Inflammatory macrophage (primary cell): ENCODE measurements at places on chromosomes 6 and 20.

DNA sequence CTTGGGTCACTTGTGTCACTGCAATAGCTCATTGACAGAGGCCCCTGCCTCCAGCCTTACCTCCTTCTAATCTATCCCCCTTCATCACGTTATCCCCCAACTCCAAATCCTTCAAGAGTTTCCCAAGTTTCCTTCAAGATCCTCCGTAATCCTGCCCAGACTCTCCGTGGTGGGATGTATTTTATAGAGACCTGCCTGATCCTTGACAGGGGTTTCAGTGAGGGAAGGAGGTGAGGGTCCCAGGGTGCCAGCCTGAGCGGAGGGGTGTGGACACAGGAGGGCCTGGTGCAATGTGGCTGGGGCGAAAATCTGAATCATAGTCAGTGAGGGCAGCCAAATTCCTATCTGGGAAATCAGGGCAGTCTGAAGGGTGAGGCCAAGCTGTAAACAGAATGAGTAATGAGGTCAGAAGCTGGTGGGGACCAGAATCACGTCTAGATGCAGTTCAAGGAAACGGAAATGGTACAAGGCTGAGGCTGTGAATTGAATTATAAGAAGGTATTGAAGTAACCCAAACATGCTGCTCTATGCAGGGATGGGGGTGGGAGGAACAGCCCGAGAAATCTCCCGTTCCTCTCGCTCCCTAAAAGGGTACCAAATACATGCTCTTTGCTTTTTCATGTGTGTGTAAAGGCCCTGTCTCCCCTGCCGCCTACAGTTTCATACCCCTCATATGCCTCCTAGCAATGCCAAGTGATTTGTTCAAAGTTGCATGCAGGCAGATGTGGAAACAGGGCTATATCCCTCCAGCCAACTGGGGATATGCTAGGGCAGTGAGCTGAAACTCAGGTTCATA is 35.4 kb upstream of the PIM1 start:
- no peak for DNase-seq

GRCh38 chr6:157110607-157111006 is 212.7 kb downstream of the TMEM242 start:
- DNase-seq: no peak

- no peak for DNase-seq
Measured at GRCh38 chr20:219290-220115, 7.6 kb upstream of the DEFB129 start.

GRCh38 chr6:47004463-47004862 is 37.7 kb downstream of the ADGRF1 start:
- DNase-seq: peak; percentile 7

DNA sequence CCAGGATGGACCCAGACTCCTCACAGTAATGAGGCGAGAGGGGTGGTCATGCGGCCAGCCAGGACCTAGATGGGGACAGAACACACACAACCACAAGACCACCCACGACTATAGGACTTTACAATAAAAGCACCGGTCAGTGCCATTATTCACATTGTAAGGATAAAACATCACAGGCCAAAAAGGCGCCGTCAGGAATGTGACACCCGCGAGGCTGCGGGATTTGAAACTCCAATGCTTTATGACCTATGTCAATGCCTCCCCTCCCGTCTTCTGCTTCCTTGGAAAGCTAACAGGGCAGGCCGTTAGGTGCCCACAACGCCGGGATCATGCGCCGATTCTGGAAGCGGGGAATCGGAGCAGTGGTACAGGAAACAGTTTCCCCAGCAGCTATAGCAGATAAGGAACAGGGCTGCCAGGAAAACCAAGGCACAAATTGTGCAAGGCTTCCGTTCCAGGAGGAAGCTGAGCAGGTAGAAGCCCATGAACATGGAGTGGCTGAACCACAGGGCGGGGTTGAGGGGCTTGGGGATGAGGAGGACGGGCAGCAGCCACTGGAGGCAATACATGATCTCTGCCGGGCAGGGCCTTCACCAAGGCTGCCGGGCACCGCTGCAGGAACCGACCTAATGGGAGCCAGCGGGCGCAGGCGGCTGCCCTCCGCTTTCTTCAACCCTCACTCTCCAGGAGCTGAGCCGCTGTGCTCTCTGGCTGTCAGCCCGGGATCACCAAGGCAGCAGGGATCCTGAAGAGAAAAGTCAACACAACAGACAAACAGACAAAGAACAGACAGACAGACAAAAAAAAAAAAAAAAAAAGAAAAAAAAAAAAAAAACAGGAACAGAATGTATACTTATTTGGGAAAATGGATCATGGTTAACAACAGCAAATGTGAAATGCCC is 2.2 kb upstream of the NNAT start:
- no peak for DNase-seq

GRCh38 chr6:54907355-54907754 is 60.8 kb downstream of the FAM83B start:
- no peak for DNase-seq

DNA sequence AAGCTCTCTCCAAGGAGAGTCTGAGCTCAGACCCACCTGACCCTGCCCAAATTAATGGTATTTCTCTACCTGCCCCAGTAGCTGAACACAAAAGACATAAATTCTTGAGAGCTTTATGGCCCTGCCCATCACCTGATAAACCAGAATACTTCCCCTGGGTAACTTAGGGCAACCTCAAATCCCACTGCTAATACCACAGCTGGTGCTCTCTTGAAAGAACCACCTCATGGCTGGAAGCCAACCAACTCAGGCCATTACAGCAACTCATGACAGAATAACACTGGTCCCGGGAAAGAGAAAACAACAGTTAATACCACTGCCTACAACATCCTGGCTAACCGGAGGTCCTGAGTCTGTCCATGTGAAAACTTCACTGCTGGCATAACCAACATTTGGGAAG is 328.6 kb downstream of the NKAIN2 start:
- DNase-seq: no peak

DNA sequence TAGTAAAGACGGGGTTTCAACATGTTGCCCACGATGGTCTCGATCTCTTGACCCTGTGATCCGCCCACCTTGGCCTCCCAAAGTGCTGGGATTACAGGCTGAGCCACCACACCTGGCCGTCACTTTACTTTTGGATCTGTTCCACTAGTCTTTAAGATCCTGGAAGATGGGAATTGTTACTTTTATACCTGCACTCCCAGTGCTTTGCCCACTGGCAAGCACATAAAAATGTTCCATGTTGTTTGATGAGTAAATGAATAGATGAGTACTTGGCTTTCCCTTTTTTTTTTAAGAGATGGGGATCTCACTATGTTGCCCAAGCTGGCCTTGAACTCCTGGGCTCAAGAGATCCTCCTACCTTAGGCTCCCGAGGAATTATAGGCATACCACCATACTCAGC is 84.8 kb upstream of the SASH1 start:
- DNase-seq: no peak

DNA sequence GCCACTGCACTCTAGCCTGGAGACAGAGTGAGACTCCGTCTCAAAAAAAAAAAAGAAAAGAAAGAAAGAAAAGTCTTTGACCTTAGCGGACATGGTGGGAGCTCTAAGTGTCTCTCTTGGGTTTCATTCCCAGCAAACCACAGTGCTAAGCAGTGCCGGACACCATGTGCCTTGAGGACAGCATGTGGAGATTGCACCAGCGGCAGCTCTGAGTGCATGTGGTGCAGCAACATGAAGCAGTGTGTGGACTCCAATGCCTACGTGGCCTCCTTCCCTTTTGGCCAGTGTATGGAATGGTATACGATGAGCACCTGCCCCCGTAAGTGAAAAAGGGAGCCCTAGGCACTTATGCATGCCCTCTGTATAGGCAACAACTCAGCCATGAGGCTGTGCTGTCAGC is 79.4 kb downstream of the GFRA4 start:
- no peak for DNase-seq

DNA sequence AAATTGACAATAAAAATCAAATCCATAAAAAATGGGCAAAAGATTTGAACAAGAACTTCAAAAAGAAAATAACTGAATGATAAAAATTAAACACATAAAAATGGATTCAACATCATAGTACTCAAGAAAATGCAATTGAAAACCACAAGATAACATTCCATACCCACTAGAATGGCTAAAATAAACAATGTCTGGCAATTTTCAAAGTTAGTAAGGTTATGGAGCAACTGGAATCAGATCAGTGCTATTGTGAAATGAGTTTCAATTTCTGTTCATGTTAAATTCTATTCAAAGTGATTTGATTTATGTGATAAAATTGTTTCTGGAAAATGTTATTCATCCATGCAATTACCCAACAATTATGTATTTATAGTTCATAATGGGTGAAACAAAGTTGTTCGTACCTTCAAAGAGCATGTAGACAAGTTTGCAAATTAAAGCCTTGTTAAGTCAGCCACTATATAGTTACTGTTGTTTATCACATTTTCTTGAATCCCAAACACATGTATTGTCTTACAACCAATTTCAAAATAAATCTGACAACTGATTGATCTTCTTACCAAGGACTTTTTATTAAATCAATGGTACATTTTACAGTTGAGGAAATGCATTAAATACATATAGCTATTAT is 151.5 kb upstream of the CENPW start:
- no peak for DNase-seq

DNA sequence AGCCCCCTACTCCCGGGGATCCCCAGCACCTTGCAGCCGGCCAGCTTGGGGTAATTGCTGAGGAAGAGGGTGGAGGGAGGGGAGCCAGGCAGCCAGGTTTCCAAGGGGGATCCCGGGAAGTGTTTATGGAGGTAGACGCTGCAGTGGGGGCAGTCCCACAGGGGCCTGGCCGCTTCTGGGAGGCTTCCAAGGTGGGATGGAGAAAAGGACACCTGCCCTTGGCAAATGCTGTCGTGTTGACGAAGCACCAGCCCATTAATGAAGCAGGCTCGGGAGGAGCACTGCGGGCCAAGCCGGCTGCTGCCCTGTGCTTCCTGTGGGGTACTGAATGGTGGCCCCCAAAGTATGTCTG is 82.4 kb downstream of the TMEM242 start:
- no peak for DNase-seq

GRCh38 chr6:130514712-130515111 is 148.9 kb downstream of the TMEM200A start:
- DNase-seq: peak; percentile 1

DNA sequence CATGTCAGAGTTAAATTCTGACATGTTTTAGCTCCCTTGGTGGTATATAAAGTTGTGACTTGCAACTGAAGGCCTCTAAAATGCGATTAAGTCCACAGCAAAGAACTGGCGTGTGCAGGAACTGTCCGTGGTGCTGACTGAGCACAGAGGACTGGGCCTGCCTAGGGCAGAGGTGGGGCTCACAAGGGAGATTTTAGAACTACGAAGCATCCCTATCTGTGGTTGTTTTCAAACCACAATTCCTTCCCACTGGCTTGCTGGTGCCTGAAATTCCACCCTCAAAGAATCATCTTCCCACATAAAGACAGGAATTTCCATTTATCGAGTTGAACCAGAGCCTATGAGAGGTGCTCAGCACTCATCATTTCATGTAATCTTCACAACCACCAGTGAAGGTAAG is 30.1 kb downstream of the RIMS4 start:
- DNase-seq: peak; percentile 7

DNA sequence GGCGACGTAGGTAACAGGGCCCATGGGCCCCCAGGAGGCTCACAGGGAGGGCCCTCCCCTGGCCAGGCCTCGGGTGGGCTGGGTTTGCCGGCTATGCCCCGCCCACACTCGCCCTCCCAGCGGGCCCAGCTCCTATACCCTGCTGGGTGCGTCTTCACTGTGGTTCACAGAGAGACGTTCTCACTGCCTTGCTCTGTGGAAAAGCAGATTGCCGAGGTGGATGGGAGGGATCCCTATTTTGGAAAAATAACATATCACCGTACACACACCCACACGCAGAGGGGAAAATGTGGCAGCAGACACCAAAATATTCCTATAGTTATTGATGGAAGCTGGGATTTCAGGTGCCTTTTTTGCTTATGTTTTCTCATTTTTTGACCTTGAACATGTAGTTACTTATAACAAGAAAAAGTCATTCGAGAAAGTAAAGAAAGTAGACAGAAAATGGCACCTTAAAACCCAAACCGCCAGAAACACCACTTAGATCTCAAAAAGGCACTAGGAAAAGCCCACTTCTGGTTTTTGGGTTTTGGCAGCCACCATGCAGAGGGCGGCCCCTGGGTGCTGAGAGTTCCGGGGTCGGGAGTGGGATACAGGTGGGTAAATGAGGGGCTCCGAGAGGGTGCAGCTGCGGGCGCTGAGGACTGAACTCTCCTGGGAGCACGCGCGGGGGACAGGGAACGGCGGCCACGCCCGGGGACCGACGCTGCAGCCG is 49.4 kb downstream of the TMEM242 start:
- peak; percentile 55 for DNase-seq

DNA sequence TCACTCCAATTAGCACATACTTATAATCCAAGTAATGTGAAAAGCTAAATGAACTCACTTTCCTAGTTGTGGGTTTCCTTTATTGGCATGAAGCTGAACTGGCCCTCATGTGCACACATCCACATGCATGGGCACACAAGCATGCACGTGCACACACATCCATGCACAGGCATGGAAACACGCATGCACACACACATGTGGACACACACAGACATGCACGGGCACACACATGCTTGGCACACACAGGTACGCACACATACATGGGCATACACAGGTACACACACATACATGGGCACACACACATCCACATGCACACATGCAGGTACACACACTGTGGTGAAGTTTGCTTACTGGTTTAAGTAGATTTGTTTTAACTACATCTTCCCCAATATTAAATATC is 23.8 kb downstream of the SYNDIG1 start:
- DNase-seq: no peak
